ENCODE measurements at places on chromosomes 1 and 21.

GRCh38 chr1:8023287-8023994 lies 2.7 kb downstream of the ERRFI1 start:
- DNase-seq = no peak

DNA sequence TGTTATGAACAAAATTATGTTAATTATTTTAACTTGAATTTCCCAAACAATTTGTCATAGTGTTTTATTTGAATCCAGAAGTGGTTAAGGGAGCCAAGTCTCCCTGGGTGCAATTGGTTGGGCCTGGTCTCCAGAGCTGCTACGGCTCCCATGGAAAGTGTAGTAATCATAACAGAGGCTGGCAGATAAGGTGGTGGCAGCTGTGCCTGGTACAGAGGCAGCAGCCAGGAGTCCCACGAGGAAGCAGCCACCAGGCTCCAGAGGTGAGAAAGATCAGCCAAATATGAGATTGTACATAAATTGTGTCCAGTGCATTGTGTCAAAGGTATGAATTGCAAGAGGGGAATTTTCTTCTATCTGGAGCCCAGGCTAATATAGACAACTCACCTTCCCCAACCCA lies 368.9 kb upstream of the PTBP2 start:
- DNase-seq = no peak

- no peak for DNase-seq
Observed at GRCh38 chr1:39509360-39510009, 18.0 kb downstream of the BMP8A start.

DNA sequence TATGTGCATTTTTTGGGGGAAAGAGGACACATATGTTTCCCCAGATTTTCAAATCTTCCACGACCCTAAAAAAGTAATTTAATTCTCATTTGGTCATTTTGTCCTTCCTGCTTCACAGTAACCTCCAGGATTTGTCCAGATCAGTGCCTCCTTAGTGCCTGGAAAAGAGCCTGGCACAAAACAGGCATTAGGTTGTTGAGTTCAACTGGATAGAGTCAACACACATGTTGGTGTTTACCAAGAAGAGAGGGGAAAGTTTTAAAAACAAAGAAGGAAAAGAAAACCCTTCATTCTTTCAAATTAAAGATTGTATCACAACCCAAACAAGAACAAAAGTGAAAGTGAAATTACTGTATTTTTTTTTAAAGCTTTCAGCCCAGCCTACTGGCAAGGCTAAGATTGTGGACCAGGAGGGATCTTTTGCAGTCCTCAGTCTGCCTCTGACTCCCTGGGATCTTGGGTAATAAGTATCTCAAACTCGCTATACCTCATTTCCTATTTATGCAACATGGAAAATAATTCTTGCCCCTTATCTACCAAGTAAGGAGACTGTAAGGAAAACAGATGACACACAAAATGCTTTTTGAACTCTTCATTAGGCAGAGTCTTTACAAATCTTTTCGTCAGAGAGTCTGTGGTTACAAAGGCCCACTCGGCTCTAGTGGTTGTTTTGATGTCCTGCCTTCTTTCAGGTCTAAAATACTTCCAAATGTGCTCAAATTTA lies 57.8 kb downstream of the ZNF281 start:
- DNase-seq = no peak

GRCh38 chr1:80633947-80634706 lies 1166.6 kb upstream of the ADGRL2 start:
- DNase-seq = no peak

- no peak for DNase-seq
Observed at GRCh38 chr1:174364996-174365736, 82.6 kb upstream of the GPR52 start.

DNA sequence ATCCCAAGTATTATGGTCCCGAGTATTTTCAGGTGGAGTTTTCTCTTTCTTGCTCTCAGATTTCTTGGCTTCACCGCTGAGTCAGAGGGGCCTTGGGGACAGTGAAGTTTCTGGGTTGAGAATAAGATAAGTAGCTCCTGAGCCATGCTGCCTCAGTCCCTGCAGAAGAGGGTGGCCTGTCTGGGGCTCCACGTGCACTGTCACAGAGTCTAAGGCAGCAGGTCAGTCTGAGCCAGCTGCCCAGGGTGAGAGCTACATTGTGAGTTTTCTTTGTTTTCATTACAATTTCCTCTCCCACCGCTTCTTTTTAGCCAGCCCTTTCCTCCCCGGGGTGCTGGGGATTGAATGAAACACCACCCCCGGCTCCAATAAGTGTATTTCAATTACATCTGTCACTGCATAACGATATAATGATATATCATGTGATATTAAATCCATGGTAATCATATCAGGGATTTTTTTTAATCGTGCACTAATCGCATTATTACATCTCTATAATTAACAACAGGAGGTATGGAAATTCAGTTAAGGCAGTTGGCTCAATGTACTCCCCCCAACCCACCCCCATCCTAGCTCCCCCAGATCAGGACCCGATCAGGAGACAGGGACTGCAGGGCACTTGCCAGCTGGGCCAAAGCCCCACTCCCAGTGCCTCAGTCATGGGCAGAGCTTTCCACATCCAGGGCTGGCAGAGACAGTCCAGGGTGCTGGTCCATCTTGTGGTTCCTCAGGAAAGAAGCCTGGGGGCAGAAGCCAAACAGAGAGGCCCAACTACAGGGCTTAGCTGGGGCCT lies 43.7 kb downstream of the DMAP1 start:
- DNase-seq = no peak

DNA sequence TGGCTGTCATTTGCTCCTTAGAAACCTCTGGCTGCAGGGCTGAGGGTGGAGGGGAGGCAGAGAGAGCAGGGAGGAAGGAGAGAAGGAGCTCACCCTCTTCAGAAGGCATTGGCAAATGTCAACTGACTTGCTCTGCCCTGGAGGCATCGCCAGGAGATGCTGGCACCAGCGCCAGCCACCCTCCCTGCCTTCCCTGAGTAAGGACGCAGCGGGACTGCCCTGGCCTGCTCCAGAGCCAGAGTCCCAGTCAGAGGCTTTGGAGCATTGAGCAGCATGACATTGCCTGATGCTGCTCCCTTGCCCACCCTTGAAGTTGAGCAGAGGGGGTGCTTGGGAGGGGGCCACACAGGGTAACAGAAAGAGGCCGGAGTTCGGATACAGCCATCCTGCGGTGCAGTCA lies 62.3 kb downstream of the DISP3 start:
- DNase-seq = no peak

DNA sequence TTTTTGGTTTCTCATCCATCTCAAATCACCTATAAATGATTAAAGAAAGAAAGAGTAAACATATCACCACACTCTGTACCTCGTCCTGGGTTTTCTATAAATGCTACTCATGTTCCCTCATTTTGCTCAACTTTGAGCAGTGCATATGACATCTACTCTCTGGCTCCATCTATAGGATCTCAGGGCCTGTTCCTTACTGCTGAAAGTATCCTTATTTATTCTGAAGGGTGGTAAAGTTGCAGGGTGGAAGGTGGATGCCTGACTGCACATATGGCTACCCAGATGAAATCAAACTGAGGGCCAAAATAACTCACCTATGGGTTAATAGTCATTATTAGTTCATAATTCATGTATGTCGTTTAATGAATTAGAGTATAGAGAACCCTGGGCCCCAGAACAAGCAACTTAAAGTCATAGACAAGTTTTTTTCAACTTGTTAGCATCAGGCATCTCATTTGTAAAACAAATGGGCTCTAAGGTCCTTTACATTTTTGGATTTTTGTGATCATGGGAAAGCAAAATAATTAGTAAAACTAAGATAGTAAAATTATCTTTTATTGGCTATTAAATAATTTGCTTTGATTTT lies 46.5 kb downstream of the NCF2 start:
- DNase-seq = no peak

- DNase-seq = no peak
Observed at GRCh38 chr1:110617116-110617515, 11.0 kb upstream of the KCNA2 start.

- DNase-seq = no peak
Observed at GRCh38 chr1:97094247-97094972, 372.8 kb downstream of the PTBP2 start.

- DNase-seq = no peak
Observed at GRCh38 chr1:171263901-171264300, 15.6 kb downstream of the FMO1 start.

GRCh38 chr1:39178541-39179431 lies 25.7 kb upstream of the MACF1 start:
- DNase-seq = no peak

DNA sequence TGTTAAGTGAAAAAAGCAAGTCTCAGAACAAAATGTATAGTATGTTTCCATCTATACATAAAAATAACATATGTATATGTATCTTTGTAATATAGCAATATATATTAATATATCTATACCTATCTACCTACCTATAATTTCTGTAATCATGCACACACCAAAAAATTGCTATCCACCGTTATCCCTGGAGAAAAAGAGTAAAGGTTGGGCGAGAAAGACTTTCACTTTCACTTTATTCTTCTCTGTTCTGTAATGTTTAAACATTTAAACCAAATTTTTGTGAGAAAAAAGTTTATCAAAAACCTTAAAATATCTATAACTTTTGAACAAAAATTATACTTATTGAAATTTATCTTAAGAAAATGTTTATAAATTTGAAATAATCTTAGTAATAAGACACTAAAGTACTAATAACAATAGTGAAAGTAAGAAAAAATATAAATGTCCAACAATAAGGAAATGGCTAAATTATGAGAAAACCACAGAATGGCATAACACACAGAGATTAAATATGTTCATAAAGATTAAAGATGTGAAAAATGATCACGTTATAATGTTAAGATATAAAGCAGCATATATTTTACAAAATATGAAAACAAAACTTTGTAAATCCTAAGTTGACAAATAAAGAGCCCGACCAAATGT lies 74.0 kb upstream of the LRRC53 start:
- no peak for DNase-seq

DNA sequence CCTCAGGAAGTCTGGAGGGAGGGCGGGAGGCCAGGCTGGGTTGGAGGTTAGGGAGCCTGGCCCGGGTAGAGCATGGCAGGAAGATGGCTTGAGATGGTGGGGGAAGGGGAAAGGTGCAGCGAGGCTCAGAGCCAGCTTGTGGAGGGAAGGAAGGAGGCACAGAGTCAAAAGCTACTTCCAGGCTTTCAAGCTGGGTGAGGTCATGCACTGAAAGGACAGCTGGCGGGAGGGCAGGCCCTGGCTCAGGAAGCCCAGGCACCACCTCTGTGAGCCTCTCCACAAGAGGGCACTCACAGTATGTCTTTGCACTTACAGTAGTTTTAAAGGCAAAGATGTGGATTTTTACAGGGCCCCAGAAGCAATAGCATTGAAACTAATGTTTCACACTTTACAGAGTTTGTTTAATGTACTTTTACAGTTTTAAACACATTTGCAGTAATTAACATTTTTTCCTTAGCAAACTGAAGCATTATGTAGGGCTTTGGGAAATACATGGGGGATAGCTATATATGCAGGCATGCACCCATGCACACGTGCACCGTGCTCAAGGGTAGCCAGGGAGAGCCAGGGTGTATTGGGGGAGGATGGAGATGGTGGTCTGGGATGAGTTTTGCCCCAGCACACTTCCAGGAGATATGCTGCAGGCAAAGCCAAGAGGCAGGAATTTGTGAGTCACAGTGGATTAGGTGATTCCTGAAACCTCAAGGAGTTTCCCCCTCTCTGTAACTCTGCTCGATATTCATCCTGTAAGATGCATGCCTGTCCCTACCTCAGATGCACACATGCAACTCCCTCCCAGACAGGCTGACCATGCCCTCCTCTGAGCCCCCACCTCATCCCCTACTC lies 6.1 kb upstream of the ADAM15 start:
- DNase-seq = no peak

DNA sequence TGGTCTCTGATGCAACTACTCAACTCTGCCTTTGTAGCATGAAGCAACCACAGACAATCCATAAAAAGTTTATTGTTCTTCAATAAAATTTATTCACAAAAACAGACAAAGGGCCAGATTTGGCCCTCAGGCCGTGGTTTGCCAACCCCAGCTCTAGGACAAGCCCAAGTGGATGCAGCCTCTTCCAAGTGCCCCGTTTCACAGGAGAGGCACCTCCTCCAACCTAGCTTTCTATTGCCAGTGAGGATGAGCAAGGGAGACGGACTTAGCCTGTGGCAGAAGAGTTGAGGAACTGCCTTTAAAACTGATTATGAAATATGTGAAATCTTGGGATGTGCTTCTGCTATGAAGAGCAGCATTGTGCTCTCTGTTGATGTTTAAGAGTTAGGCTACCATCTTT lies 105.4 kb downstream of the PSMG1 start:
- DNase-seq = no peak

GRCh38 chr1:234229581-234230387 lies 143.5 kb upstream of the COA6 start:
- DNase-seq = no peak

GRCh38 chr1:110220324-110220723 lies 10.2 kb downstream of the KCNC4 start:
- no peak for DNase-seq

- no peak for DNase-seq
Observed at GRCh38 chr1:224343679-224344078, 13.0 kb upstream of the CNIH4 start.

- DNase-seq = no peak
Observed at GRCh38 chr21:16587141-16587581, 857.4 kb downstream of the USP25 start.

DNA sequence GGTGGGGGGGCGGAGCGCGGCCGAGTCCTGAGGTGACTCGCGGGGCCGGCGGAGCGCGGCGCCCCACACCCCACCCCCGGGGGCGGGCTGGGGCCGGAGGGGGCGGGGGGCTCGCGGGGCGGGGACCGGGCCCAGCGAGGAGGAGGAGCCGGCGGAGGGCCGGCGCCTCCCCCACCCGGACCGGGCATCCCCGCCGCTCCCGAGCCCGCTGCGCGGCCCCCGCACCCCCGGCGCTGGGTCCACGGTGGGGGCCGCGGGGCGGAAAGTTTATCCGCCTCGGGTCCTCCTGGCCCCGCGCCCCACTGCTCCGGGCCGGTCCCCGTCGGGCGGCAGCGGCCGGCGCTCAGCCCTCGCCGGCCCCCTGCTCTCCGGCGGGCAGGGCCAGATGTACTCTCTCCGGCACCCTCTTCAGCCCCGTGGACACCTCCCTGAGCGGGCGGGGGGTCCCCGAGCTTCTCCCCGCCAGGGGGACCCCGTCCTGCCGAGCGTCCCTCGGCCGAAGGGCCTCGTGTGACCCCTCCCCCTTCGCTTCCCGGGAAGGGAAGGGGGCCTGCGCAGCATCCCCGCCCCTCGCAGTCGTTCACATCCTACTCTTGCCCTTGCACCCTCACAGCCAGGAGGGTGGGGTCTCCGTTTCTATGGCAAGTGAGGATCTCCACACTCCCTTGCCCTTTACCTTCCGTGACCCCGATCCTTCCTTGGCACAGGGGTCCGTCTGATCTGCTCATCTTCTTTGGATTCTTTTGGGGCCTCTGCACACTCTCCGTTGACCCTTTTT lies 663 bp downstream of the CAMTA1 start:
- DNase-seq = no peak

GRCh38 chr1:31760471-31761470 lies 3.4 kb downstream of the ADGRB2 start:
- no peak for DNase-seq

DNA sequence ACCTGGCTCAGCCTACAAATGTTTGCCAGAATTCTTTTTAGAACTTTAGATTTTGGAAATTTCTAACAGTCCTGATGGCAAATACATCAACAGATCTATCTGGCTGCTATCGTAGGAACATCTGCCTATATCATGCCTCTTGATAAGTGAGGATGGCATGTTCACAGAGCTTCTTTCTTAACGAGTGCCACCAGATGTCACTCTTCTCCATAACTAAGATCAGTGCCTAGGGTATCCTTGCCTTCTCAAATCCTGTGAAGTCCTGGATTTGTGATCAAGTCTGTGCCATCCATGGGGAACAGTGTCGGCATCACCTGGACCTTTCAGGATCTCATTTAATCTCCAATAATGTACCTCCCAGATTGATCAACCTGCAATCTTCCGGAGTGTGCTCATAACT lies 36.5 kb upstream of the CD5L start:
- no peak for DNase-seq

All from iPS DF 19.7 (cell line).